ENCODE measurements at places on chromosomes 12 and 14.

DNA sequence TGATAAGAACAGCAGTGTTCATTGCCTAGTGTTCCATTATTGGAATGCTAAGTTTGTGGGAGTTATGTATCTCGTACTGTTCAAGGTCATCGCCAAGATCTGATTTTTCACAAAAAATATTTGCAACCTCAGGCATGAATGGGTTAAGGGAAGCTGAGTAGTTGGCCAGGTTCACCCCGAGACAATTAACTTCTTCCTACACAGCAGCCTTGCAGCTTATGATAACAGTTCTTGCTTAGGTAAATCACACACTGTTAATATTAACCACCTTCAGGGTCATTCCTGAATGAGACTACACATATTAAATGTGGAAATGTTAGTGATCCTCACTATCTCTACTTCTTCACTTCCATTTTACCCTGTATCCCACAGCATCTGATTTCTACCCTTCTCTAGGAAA is 18.0 kb downstream of the FKBP11 start:
- DNase-seq, result no peak

- no peak for DNase-seq
Measured at GRCh38 chr14:86799244-86799647, 1193.7 kb downstream of the GALC start.

DNA sequence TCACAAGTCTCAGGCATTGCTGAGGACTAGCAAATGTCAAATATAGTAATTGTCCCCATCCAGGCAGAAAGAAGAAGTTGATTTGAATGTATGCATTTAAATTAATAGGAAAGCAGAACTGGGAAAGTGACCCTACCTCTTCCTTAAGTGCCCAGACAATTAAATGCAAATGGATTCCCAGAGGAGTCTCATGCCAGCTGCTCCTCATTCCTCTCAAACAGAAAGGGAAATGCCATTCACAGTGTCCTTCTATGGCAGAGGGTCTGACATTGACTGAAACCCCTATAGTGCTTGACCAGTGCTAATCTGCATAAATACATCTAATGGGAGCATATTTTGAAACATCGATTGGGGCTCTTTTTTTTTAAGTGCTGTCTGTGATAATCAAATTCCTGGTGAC is 292.4 kb upstream of the SEL1L start:
- DNase-seq, result no peak

DNA sequence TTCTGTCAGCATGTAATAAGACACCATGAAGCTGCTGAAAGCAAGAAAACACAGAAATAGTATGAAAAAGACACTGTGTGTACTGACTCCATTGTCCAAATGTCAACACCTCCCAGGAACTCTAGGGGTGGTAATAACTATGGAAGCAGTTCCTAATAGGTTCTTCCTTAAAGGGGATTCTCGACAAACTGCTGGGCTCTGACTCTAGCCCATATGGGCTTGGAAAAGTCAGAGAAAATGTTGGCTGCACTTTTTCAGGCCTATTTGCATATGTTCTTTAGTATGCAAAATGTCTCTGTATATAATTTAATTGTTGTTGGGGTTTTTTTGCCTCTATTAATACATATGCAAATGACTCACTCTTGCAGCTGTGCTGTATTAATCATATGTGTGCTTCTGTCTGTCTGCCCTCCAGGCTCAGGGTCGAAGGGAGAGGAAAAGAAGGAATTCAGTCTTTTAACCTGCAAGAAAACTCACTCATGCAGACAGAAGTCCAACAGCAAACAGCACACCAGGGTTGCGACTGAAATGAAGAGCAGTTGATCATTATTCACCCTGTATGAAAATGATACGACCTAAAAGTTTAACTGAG is 317.6 kb downstream of the SOX5 start:
- DNase-seq, result no peak

GRCh38 chr12:79344855-79345847 is 345.6 kb downstream of the PAWR start:
- no peak for DNase-seq

Data from hippocampal formation (tissue), 2 donors.